ENCODE measurements at places on chromosomes 7 and 10. TPM values are rescaled to one million over a fixed set of nuclear protein-coding genes. Genes with fewer than 3 reads are reported as not detected.
A peak's percentile ranks its signal among the peaks of the same experiment; 100 is the strongest.

The LRIT1 gene
- not detected for polyA plus RNA-seq

The CDK1 gene
- 1.1 TPM for polyA plus RNA-seq

The ERVW-1 gene
- polyA plus RNA-seq = not detected

The POU6F2 gene
- 0.03 TPM for polyA plus RNA-seq

The HERPUD2 gene
- polyA plus RNA-seq = 24.7 TPM

The MRPS33 gene
- polyA plus RNA-seq = 156 TPM

DNA sequence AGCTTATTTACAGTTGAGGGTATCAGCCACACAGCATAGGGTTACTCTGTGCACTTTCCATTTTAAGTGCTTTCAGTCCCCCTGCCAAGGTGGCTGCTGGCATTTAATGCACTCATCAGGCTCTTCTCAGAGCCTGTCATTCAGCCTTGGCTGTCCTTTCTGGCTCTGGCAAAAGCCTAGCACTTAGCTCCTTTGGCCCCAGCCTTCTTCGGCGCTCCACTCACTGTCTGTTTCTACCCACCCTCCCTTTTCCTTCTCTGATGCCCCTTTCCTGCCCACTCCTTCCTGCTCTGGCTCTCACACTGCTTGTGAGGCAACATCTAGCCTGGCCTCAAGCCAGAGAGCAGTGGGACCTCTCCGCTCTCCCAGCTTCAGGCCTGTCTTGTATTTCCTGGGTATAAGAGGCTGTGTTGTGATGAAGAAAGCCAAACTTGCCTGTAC, 60.2 kb downstream of the WIPF3 start:
- H3K4me1 ChIP-seq = no peaks in the 10 kb centered on the region
- no peak overlapping the region for H3K4me3 ChIP-seq
- H3K36me3 ChIP-seq = no peaks in the 10 kb centered on the region
- H3K27me3 ChIP-seq = no peaks in the 10 kb centered on the region

DNA sequence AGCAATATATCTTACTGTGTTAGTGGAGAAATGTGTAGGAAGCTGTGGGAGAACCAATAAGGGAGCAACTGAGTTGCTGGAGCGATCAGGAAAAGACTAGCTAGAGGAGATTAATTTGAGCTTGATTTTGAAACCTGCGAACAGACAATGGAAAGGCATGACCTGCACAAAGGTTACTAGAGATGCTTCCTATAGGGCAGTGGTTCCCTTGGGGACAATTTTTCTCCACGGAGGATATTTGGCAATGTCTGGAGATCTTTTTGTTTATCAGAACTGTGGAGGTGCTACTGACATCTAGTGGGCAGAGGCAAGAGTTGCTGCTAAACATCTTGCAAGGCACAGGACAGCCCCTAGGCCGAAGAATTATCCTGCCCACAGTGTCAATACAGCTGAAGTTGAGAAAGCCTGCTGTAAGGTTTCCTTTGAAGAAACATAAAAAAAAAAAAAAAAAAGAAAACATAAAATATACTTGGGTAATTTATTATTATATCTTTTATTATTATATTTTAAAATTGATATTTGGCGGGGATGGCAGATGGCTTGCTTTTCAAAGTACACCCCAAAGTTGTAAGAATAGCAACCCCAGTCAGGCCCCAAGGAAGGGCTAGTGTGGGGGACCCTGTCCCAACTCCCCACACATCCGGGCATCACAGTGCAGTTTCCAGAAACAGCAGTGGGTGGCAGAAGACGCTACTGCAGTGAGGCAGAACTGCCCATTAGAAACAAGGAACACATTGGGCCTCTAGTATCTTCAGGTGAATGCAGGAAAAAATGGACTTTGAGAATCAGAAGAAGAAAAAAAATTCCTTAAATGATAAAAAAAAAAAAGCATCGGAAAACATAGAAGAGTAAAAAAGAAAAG, 481.6 kb downstream of the SH2D4B start:
- H3K36me3 ChIP-seq = no peaks in the 10 kb centered on the region
- H3K27ac ChIP-seq = no peak overlapping the region
- peak; percentile 21 for DNase-seq

DNA sequence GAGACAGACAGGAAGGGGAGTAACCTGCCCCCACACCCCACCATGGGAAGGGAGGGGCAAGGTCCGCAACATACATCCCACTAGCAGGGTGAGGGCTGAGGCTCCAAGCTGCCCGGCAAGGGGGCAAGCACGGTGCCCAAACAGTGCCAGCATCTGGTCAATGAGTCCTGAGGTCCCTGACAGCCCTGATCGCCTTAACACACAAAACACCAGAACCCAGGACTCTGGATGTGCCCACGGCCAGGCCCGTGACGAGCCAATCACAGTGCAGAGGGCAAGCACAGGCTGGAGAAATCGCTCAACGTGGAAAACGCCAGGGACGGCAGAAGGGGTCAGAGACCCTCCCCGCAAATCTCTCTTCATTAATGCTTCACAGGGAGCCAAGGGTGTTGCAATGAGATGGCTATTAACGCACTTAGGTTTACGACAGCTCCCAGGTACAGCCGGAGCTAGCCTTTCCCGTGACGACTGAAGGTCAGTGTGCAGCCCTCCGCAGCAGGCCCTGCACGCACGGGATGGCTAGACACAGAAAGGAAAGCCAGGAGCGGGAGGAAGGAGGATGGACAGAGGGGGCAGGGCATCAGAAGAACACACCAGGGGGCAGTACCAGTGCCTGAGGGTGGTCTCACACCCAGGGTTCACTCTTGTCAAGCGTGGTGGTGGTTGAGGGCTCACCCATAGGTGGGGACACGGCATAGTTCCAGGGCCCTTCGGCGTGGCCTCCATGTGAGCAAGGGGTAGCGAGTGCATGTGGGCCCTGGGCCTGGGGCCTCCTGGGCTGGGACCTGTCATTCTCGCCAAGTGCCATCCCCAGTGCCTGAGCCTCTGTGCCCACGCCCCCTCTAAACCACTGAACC, 220.5 kb downstream of the MAD1L1 start:
- no peaks in the 10 kb centered on the region for H3K36me3 ChIP-seq
- DNase-seq = no peak
- no peak overlapping the region for H3K27ac ChIP-seq
- no peaks in the 10 kb centered on the region for H3K4me1 ChIP-seq

- no peaks in the 10 kb centered on the region for H3K36me3 ChIP-seq
- peaks cover 5% of the 10 kb centered on the region for H3K4me1 ChIP-seq
- H3K4me3 ChIP-seq = peak within 1 kb of the TSS; percentile 45
- peaks cover 3% of the 10 kb centered on the region for H3K27me3 ChIP-seq
- no peak within 1 kb of the TSS for H3K27ac ChIP-seq
Measured at GRCh38 chr10:97849687-97850402, at the start of gene GOLGA7B. Gene GOLGA7B, plus strand, starts transcription at chr10:97849843. Its CDS starts 461 bp downstream, at chr10:97850304.

GRCh38 chr10:59362959-59363381, 621 bp upstream of the FAM13C start:
- no peaks in the 10 kb centered on the region for H3K36me3 ChIP-seq
- H3K27me3 ChIP-seq = no peaks in the 10 kb centered on the region
- peaks cover 37% of the 10 kb centered on the region for H3K4me1 ChIP-seq
- peak; percentile 72 for DNase-seq
- H3K27ac ChIP-seq = peak overlapping the region; percentile 90
- H3K4me3 ChIP-seq = peak overlapping the region; percentile 81

GRCh38 chr7:78125884-78126283, 327.3 kb downstream of the PHTF2 start:
- H3K27ac ChIP-seq = no peak overlapping the region
- no peak overlapping the region for H3K4me3 ChIP-seq
- H3K27me3 ChIP-seq = no peaks in the 10 kb centered on the region
- H3K4me1 ChIP-seq = no peaks in the 10 kb centered on the region
- DNase-seq = no peak
- no peaks in the 10 kb centered on the region for H3K36me3 ChIP-seq

- no peak overlapping the region for H3K4me3 ChIP-seq
- no peak overlapping the region for H3K27ac ChIP-seq
- no peaks in the 10 kb centered on the region for H3K27me3 ChIP-seq
- no peaks in the 10 kb centered on the region for H3K36me3 ChIP-seq
Measured at GRCh38 chr10:75355706-75356105, 45.9 kb downstream of the ZNF503 start.

DNA sequence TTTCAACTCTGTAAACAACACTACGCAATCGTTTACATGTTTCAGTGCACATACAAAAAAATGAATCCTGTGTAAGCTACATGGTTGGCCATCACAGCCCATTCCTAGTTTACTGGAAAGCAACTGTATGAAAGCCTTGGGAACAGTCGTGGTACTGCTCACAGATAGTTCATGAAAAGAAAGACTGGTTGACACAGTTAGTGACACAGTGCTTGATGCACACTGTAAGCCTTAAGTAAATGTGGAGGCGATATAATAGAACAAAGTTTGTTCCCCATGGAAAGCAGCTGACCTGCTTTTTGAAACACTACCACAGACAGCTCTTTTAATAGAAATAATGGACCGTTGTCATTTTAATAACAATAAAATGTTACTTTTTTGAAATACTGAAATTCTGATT, 5.1 kb downstream of the CACNA2D1 start:
- no peaks in the 10 kb centered on the region for H3K27me3 ChIP-seq
- no peak overlapping the region for H3K4me3 ChIP-seq
- DNase-seq = no peak
- H3K36me3 ChIP-seq = no peaks in the 10 kb centered on the region
- no peaks in the 10 kb centered on the region for H3K4me1 ChIP-seq

DNA sequence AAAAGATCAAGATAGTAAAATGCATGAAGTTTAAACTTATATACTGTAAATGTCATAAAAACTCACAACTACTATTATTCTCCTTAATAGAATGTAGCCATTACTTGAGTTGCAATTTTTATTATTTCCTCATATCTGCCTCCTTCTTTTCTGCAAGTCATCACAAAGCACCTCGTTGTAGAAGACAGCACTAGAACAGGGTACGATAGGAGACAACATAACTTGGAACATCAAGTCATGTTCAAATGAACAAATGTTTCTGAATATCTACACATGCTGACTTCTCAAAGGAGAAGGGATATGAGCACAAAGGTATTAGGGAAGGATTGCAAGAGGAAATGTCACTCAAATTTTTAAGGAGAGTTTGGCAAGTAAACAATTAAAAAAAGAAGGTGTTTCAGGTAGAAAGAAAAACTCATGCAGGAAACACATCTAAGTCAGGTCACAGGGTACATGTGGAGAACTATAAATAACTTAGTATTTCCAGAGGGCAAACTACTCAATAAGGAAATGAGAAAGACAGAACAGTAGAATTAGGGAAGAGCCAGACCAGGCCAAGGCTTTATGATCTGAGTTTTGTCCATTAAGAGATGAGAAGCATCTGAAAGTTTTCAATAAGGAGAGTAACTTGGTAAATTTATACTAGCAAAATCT, 186.7 kb downstream of the CRPPA start:
- H3K27me3 ChIP-seq = no peaks in the 10 kb centered on the region
- DNase-seq = no peak
- no peaks in the 10 kb centered on the region for H3K36me3 ChIP-seq
- H3K4me3 ChIP-seq = no peak overlapping the region
- no peak overlapping the region for H3K27ac ChIP-seq

DNA sequence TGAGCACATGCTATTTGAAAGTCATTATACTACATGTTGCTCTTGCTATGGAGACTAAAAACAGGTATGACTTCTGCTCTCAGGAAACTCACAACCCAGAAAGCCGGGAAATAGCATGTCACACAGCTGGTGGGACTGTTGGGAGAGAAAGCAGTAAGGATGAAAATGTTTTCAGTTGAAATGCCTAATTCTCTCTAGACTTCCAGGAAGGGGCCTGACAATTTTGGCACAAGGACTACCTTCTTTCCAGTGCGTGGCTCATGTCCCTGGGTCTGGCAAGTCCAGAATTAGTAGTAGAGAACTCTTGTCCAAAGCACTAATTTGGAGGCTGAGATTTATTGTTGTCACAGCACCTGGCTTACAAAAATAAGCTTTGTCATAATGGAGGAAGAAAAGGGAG, 567.6 kb downstream of the LRMDA start:
- H3K4me3 ChIP-seq = no peak overlapping the region
- no peaks in the 10 kb centered on the region for H3K4me1 ChIP-seq
- H3K27me3 ChIP-seq = no peaks in the 10 kb centered on the region
- no peak for DNase-seq

DNA sequence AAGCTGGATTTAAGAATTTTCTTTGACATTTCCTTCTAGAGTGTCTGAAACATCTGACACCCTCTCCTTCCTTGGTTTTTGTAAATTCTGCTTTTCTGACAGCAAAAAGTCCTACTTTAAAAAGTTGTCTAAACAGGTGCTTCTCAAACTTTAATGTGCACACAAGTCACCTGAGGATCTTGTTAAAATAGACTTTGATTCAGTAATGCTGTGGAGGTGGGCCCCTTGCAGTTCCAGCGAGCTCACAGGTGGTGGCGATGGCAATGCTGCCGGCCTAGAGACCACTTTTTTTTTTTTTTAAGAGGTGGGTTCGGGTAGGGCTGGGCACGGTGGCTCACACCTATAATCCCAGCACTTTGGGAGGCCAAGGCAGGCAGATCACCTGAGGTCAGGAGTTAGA, 77.1 kb downstream of the ABCC2 start:
- no peaks in the 10 kb centered on the region for H3K36me3 ChIP-seq
- no peaks in the 10 kb centered on the region for H3K27me3 ChIP-seq
- DNase-seq = no peak
- H3K4me3 ChIP-seq = no peak overlapping the region

DNA sequence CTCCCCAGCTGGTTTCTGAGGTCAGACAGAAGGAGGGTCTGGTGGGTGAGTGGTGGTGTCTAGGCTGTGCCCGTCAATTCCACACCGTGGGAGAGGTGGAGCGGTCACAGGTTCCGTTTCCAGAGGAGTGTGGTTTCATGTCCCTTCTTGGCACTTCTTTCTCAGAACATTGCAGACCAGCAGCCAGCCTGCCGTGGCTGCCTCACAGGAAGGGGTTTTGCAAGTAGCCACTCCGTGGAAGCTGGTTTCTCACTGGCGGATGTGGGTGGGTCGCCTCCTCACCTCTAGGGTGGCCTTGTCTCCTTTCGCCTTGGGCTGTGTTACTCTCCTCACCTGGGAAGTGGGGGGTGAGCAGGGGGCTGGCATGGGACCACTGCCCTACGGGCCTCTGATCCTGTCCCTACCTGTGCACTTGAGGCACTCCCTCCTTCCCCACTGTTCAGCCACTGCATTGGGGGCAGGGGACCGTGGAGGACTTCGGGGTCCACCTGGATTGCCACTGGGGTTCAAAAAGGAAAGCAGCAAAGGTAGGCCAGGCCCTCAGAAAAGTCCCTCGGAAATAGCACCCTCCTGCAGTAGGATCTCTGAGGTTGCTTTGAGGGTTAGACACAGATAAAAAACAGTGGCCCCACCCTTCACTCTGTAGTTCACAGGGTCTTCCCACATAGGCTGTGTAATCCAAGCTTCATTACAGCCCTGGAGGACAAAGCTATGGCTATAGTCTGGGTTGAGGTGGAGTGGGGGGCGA, 33.9 kb downstream of the TSPAN14 start:
- H3K27me3 ChIP-seq = no peaks in the 10 kb centered on the region
- H3K4me1 ChIP-seq = peaks cover 24% of the 10 kb centered on the region
- H3K4me3 ChIP-seq = no peak overlapping the region
- DNase-seq = peak; percentile 47
- peak overlapping the region; percentile 17 for H3K27ac ChIP-seq
